Astrocyte of the hippocampus (primary cell): ENCODE measurements at places on chromosomes 6 and 20.

DNA sequence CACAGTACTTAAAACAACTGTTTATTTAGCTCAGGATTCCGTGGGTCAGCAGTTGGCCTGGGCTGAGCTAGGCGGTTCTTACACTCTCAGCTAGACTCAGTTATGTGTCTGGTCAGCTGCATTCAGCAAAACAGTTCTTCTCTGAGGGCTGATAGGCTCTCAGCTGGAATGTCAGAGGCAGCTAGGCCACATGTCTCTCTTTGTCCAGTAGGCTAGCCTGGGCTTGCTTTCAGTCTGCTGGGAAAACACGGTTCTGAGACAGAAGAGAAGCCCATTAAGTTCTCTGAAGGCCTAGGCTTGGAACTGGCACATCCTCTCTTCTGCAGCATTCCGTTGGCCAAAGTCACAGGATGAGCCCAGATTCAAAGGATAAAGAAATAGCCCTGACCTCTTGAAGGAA, 65.6 kb downstream of the TULP4 start:
- no peak for DNase-seq

- no peak for DNase-seq
Observed at GRCh38 chr6:33757906-33758305, 11.2 kb upstream of the IP6K3 start.

DNA sequence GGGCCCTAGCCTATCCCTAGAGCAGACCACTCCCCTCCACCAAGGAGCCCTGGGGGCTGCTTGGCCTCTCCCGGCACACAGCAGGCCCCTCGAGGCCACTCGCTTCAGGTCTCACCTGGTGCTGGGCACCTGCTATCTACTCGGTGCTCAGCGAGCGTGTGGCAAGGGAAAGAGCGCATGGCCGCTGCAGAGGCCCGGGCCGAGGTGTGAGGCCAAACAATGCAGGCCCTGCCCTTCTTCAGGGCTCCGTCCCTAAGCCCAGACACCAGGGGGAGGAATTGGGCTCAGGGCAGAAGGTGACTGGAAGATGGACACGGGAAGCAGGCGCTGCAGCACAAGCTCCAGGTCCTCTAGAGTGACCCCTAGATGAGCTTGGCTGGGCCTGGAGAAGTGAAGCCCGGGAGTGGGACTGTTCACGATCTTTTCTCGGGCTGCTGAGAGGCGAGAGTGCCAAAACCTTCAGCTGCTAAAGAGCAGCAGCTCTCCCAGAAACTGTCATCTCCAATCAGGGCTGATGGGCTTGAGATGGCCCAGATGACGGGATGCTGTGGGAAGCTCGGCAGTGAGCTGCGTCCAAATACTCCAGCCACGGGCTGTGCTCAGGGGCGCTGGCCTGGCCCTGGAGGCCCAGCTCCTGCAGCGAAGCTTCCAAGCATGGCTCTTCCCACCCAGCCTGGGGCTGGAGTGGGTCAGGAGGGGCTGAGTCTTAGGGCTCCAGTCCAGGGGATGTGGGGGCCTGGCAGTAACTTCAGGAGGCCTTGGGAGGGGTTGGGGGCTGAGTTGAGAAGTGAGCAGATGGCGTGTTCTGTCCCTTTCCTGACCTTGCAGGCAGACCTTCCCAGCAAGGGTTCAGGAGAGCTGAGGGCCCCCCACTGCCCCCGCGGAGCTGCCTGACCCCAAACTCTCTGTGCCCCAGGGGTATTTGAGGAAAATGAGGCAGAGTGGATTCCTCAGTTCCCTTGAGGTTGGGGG, 43.7 kb downstream of the APCDD1L start:
- DNase-seq, result no peak

- DNase-seq, result no peak
Observed at GRCh38 chr6:149044528-149044927, 273.0 kb upstream of the TAB2 start.

- DNase-seq, result no peak
Observed at GRCh38 chr6:166056637-166057036, 111.0 kb downstream of the TBXT start.

DNA sequence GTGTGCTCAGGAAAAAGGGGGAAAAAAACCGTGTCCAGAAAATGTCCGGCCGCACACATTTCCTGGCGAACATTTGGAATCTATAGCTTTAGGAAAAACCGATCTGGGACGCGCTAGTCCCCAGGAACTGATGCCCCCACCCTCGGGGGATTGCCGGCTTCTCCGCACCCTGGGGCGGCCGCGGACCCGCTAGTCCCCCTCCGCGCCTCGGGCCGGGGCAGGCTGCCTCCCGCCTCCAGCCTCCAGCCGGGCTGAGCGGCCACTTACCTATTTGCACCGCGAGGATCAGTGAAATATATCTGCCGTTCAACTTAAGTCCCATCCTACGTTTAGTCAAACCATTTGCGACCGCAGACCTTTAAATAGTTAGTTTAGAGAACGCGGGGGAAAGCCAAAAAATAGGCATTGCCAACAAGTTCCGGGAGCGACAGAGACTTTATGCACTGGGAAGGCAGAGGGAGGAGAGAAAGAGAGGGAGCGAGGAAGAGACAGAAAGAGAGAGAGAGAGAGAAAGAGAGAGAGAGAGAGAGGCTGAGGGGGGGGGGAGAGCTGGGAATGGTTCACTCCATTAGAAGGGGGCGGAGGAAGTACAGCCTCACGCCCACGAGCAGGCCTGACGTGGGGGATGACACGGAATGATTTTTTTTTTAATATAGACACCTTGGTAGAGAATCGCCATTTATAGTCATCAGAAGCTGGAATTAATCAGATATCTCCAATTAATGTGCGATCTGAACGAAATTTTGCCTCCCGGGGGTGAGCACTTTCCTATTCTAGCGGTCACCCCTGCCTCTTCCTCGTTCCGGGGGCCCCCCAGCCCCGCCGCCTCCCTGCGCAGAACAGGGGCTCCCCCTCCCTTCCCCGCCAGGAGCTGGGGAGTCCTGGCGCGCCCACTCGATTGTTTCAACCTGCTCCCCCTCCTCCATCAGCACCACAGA, at the start of gene NRN1:
Gene NRN1, minus strand, starts transcription at position 498 of the 938 bp plus-strand sequence. Its CDS starts 176 bp downstream, at position 322.
- peak; percentile 33 for DNase-seq

GRCh38 chr6:5206920-5207561, 53.7 kb downstream of the LYRM4 start:
- DNase-seq, result no peak

DNA sequence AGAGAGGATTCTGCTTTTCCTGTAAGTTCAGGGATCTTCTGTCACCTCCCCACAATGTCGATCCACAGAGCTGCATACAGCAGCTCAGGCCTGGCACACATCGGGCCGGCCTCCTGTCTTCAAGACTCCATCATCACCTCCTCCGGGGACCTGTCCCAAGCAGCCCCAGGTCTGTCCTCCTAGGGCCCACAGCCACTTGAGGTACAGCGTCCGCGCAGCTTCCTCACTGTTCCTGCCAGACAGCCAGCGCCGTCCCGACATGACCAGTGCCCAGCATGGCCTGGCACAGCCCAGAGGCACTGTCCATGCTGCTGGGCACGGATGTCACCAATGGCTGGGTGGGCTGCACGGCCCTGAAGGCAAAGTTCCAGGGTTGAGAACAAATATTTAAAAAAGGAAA, 101.6 kb downstream of the DLL1 start:
- no peak for DNase-seq

DNA sequence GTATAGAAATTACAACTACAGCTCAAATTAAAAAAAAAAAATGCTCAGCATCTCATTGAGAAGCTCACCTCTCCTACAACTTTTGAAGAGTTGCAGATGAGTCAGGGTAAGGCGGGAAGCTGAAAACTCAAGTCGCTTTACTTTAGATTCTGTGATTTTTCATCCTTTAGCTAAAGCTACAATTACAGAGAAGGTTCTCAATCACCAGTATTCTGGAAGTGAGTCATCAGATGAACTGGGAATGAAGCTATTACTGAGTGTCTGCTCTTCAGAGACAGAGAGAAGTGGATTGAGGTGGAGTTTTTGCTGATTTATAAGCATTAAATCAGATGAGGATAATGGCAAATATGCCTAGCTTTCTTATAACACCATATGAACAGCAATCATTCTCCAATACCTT, 91.9 kb downstream of the TFAP2A start:
- DNase-seq, result no peak

DNA sequence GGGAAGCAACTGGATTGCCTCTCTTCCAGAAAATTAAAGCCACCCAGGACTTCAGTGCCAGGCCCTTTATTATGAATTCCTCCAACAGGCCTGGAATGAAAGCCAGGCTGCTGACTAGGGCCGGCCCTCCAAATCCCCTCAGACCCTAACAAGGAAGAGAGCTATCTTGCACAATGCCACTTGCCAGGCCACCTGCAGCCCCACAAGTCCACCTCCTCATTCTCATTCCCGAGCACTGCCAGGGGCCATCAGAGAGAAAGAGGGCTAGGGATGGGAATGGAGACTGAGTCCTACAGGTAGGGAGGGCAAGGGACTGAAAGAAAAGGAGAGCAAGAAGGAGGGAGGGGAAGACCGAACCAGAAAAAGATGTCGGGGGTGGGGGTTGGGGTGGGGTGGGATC, 86.5 kb downstream of the MRPL14 start:
- DNase-seq, result no peak

DNA sequence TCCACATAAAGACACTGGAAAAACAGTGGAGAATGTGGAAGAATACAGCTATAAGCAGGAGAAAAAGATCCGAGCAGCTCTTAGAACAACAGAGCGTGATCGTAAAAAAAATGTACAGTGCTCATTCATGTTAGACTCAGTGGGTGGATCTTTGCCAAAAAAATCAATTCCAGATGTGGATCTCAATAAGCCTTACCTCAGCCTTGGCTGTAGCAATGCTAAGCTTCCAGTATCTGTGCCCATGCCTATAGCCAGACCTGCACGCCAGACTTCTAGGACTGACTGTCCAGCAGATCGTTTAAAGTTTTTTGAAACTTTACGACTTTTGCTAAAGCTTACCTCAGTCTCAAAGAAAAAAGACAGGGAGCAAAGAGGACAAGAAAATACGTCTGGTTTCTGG, 57.1 kb downstream of the MAP3K4 start:
- DNase-seq, result no peak

GRCh38 chr20:46063652-46064054, 26.1 kb downstream of the NCOA5 start:
- no peak for DNase-seq

- DNase-seq, result no peak
Observed at GRCh38 chr6:154440422-154441043, 70.0 kb downstream of the CNKSR3 start.

- DNase-seq, result no peak
Observed at GRCh38 chr6:136607204-136607931, 57.1 kb upstream of the MAP7 start.

DNA sequence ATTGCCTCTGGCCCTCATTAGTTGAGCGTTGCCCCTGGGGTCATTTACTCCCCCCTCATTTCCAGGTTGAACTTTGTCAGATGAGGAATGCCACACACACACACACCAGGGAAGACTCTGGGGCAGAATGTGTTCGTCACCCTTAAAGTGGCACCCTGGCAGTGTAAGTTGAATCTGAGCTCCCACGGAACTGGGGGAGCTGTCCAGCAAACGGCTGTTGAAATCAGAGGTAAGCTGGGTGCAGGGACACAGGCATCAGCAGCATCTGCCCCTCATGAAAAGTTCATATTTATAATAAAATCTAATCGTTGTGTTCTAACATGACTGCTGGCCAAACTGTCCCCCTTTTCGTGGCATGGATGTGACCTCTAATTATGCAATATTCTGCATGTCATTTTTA, 4.3 kb upstream of the MC3R start:
- DNase-seq, result peak; percentile 11

DNA sequence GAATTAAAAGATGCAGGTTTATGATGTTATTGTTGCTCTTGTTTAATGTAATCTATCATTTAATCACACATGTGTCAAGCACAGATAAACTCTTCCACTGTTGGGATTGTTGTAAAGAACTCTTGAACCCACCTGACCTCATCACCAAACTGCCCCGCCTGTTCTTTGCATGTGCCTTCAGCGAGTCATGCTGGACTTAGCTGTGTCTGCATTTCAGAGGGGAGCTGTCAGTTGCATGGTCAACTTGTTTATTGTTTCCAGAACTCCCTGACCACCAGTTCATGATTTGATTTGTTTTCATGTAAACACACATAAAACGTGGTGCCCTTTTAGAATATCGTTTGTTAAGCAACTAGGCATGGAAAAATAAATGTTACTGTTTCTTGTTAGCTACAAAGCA, 93.6 kb downstream of the KHDC1L start:
- no peak for DNase-seq

- DNase-seq, result peak; percentile 31
Observed at GRCh38 chr6:387293-387741, 4.2 kb upstream of the IRF4 start.

- DNase-seq, result peak; percentile 24
Observed at GRCh38 chr6:111032484-111033140, 50.8 kb downstream of the RPF2 start.

DNA sequence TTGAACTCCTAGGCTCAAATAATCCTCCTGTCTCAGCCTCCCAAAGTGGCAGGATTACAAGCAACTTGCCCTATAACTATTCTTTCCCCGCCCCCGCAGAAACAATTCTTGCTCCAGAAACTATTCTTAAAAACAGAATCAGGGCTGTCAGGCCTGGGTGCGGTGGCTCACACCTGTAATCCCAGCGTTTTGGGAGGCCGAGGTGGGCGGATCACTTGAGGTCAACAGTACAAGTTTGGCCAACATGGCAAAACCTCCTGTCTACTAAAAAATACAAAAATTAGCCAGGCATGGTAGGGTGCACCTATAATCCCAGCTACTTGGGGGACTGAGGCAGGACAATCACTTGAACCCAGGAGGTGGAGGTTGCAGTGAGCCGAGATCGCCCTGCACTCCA, 31.2 kb downstream of the SAMHD1 start:
- no peak for DNase-seq

DNA sequence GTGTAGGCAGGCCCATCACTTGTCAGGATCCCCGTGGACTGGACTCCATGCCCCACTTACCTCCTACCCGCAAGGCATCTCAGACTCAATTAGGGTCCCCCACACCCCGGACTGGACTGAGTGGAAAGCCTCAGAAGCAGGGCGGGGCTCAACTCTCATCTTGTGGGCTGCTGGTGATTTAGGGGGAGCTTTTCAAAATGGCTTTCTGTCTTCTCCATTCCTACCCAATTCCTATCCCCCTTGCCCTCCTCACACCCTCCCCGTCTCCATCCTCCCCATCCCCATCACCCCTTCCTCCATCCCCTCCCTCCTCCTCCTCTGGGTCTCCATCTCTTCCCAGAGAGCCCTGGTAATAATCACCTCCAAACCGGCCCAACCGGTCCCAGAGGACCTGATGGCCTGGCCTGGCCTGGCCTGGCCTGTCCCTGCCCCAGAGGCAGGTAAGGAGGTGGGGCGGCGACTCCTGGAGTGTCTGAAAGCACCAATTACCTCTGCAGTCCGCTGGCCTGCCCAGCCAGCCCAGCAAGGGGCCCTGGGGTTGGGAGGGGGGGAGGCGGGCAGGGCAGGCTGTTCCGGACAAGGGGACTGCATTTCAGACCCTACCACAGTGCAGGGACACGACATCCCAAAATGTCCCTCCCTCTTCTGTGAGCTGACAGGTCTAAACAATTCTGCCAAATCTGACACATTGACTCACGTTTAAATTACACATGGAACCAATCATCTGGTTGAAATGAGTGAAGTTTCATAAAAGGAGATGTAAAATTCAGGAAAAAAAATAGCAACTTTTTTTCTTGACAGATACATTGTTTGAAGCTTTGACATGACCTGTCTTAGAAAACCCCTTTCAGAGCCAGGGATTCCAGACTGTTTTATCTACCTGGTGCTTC, 24.8 kb downstream of the MAFB start:
- no peak for DNase-seq

GRCh38 chr6:15065261-15065989, 180.4 kb upstream of the JARID2 start:
- no peak for DNase-seq
